Right lobe of liver (tissue), 6 donors: ENCODE measurements at places on chromosomes 6 and 20.
A peak's percentile ranks its signal among the peaks of the same experiment; 100 is the strongest.

DNA sequence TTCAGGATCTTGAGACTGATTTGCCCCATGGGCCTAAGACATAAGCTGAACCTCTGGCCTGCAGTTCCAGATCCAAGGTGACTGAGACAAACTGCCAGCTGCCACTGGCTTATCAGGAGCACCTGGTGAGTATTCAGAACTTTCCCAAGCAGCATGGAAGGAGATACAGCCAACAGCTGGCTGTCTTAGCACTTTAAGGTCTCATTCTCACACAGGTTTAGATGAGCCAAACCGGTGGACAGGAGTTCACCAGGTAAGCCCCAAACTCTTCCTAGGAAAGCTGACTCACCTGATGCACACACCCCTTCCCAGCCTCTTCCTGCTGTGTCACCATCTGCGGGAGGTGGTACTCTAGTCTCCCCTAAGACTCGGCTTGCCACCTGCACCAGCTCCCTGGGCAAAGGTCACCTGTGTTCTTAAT lies at the start of gene BANF2:
BANF2 (plus strand) TSS at position 36 of the 421 bp plus-strand sequence. CDS start 25,060 bp downstream, outside the sequence.
- no peaks in the 10 kb centered on the region for H3K4me1 ChIP-seq
- H3K27ac ChIP-seq: no peak within 1 kb of the TSS
- H3K27me3 ChIP-seq: no peaks in the 10 kb centered on the region
- no peak within 1 kb of the TSS for H3K4me3 ChIP-seq
- DNase-seq: no peak

GRCh38 chr6:41560431-41561192 lies 14.4 kb downstream of the FOXP4 start:
- H3K4me1 ChIP-seq: peaks cover 43% of the 10 kb centered on the region
- no peak overlapping the region for H3K27ac ChIP-seq
- no peaks in the 10 kb centered on the region for H3K27me3 ChIP-seq
- H3K4me3 ChIP-seq: no peak overlapping the region
- peaks cover under 1% of the 10 kb centered on the region for H3K36me3 ChIP-seq

- peak overlapping the region; percentile 96 for H3K4me3 ChIP-seq
- DNase-seq: peak; percentile 39
- H3K4me1 ChIP-seq: no peaks in the 10 kb centered on the region
- H3K36me3 ChIP-seq: no peaks in the 10 kb centered on the region
- peak overlapping the region; percentile 59 for H3K27ac ChIP-seq
- H3K27me3 ChIP-seq: no peaks in the 10 kb centered on the region
Observed at GRCh38 chr6:131062241-131063027, 611 bp downstream of the EPB41L2 start.

- no peak overlapping the region for H3K27ac ChIP-seq
- no peak overlapping the region for H3K4me3 ChIP-seq
- H3K27me3 ChIP-seq: no peaks in the 10 kb centered on the region
- DNase-seq: no peak
Observed at GRCh38 chr20:12660918-12661317, 347.9 kb upstream of the SPTLC3 start.

GRCh38 chr6:165817771-165818170 lies 154.7 kb upstream of the PDE10A start:
- no peaks in the 10 kb centered on the region for H3K36me3 ChIP-seq
- H3K27me3 ChIP-seq: no peaks in the 10 kb centered on the region
- no peak overlapping the region for H3K4me3 ChIP-seq
- DNase-seq: no peak

GRCh38 chr6:134928151-134928900 lies 21.6 kb downstream of the ALDH8A1 start:
- no peak for DNase-seq
- no peaks in the 10 kb centered on the region for H3K36me3 ChIP-seq
- H3K27me3 ChIP-seq: no peaks in the 10 kb centered on the region
- no peaks in the 10 kb centered on the region for H3K4me1 ChIP-seq
- no peak overlapping the region for H3K27ac ChIP-seq

DNA sequence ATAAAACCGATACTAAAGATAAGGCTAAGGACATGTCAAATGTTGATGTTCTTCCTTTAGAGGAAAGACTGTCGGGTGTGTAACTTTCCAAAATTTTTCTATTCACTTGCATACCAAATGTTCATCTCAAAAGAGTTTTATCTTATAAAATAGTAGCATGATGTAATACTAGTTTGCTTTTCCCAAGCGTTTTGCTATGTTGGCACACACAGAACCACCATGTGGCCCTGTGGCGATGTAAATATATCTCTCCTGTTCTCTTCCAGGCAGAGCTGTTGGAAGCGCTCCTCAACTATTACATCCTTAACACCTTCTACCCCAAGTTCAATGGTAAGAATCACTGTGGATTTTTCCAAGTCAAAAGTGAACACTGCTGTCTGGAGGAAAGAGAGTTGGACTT lies 26.5 kb downstream of the LBP start:
- no peaks in the 10 kb centered on the region for H3K27me3 ChIP-seq
- H3K27ac ChIP-seq: no peak overlapping the region
- H3K4me1 ChIP-seq: peaks cover 11% of the 10 kb centered on the region
